ENCODE measurements at places on chromosomes 6 and 20. TPM values are rescaled to one million over a fixed set of nuclear protein-coding genes. Genes with fewer than 3 reads are reported as not detected.

DNA sequence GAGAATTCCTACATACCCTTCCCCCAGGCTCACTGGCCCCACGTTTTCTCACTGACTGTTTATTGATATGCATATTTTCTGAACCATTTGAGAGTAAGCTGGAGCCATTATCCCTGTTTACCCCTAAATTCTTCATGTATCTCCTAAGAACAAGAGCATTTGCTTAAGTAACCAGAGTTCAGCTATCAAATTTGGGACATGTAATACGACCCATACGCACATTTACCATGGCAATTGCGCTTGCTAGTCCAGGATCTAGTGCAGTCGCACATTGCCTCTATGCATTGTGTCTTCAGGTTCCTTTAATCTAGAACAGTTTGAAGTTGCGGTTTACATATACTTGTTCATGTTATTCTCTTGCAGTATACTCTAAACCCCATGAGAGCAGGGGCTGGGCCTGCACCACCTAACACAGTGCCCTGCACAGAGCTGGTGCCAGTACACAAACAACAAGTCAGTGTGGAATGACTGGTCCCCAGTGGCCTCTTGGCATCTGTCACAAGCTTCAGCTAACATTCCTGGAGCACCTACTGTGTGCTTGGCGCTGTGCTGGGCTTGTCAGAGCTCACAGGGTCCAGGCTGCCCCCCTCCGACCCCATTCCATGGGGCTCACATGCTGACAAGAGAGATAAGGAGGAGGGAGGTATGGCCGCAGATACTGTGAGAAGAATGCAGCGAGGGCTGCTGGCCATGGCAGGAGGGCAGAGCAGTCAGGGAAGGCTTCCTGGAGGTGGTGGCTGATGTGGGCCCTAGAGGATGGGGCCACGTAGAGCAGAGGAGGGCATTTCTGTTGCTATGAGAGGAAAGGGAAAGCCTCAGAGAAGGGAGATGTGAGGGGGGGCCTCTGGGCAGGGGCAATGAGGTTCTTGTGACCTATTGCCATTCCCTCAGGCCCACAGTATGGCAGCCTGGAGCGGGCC lies 28.1 kb downstream of the SPDEF start:
- no peak for DNase-seq

DNA sequence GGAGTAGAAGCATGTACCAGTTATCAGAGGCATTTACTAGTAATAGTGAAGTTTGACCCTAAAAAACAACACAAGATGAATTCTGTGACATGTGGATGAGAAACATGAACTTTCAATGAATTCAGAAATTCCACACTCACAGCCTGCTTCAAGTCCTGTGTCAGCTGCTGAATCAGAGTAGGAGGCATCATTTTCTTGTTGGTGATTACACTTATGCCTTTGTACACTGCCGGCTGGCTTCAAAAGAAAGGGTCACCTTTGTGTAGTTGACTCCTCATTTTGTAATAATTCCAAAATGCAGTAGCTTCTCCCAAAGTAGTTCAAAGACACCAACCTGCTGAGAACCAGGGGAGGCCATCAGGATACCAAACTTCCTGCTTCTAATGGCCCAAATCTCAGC lies 165.5 kb downstream of the BACH2 start:
- no peak for DNase-seq

GRCh38 chr6:130781557-130781956 lies 45.6 kb upstream of the SMLR1 start:
- DNase-seq, result no peak

DNA sequence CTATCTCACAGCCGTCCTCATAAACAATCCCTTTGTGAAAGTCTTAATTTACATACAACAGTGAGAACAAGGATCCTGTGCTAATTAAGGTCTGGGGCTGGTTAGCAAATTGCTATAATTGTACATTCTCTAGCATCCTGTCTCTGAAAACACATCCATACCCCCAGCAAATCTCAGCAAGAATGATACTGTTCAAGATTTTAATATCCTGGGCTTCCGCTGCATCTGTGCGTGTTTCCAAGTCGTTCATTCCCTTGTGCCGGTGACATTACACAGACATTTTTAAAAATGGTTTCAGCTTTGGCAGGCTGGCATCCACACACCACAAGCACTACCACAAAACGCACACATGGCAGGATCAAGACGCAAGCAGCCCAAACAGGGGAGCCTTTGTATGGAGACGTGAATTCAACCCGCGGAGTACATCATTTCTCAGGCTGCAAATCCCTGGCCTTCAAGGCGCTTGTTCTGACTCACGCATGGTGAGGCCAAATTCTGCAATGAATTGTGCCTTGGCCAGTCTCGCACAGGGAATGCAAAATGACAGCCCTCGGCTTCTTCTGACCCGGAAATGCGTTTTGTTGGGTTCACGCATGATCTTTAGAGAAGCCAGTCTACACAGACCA lies 20.3 kb downstream of the ZMYND8 start:
- no peak for DNase-seq

- no peak for DNase-seq
These were observed 42.3 kb downstream of the UNC5CL start for GRCh38 chr6:40996591-40997233.

DNA sequence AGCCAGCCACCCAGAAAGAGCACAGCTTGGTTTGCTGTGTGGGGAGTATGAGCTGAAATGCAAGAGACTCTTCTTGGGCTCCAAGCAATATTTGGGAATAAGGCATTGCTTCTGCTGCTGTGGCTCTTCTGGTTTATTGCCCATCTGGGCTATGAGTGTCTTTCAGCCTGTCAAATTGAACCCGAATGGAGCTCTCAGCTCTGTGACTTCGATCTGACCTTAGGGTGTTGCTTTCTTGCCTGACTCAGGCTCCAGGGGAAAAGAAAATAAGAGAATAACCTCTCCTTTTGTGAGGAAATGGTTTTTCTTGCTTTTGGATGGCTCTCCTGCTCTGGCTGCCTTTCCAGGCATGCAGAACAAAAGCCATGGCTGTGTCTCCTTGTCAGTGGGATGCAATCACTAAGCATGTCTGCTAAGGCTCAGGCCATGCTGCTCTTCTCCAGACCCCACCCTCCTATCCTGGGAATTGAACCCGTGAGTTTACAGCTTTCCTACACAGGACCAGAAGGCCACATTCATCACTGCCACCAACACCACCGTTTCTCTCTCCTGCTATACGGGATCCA lies 169.4 kb upstream of the JAG1 start:
- DNase-seq, result no peak

- DNase-seq, result no peak
These were observed 29.7 kb downstream of the MYB start for GRCh38 chr6:135210632-135211305.

GRCh38 chr6:118782651-118783050 lies 111.3 kb upstream of the ASF1A start:
- no peak for DNase-seq

DNA sequence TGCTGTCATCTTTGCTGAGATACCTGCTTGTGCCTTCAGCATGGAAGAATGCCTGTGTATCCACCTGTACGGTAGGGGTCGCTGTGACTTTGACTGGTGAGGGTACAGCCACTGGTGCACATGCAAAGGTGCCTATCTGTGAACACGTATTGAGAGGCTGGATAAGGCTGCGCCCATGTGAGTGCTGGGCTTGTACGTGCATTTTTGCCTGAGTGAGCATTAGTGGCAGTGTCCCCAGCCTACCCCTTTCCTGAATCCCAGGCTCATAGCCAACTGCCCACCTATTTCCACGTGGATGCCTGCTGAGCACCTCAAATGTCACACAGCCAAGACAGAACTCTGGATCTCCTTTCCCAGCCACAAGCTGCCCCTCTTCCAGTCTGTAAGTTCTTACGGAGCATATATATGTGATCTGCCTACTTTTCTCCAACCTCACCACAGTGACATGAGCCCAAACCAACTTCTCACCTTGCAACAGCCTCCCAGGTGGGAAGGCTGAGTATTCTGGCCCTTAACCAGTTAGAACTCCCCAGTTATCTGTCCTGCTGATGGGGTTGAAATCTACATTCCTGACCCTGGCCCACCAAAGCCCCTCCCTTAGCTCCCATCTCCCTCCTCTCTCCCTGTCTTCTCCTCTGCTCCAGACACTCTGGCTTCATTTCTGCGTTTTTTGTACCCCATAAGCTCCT lies 1.1 kb upstream of the SLC2A10 start:
- no peak for DNase-seq

GRCh38 chr6:93792746-93793145 lies 373.4 kb upstream of the EPHA7 start:
- DNase-seq, result no peak

GRCh38 chr6:1705630-1706029 lies 95.9 kb downstream of the FOXC1 start:
- DNase-seq, result no peak

DNA sequence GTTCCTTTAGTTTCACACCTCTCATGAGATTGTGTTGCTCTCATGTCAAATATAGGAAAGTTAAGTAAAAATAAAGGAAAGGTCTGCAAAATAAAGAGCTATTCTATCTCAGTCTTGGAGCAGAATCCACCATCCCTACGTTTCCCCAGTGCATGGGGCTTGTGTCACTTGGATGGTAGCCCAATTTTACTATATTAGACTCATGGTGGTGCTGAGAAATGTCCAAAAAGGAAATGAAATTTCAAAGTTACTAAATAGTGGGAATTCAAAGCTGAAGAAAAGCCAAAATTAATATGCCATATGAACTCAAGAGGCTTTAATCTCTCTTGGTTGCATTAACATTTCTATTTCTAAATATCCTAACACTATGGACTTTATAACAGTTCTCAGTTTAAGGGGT lies 1283.3 kb upstream of the GJE1 start:
- no peak for DNase-seq

DNA sequence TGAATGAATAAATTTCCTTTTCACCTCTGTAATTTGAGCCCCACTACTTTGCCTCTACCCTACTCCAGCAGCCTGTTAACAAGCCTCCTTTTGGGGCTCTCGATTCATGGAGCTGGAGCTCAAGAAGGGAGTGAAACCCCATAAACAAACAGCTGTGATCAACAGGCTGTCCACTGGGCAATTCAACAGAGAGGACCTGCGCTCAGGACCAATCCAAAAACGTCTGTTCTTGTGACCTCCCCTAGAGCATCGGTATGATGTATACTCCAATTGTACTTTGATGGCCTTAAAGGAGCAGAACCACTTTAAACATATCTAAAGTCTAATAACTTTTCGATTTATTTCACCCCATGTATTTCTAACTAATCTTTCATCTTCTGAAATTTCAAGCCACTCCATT lies 37.4 kb downstream of the HIVEP2 start:
- DNase-seq, result no peak

- no peak for DNase-seq
These were observed 105.8 kb downstream of the SULF2 start for GRCh38 chr20:47679462-47679861.

DNA sequence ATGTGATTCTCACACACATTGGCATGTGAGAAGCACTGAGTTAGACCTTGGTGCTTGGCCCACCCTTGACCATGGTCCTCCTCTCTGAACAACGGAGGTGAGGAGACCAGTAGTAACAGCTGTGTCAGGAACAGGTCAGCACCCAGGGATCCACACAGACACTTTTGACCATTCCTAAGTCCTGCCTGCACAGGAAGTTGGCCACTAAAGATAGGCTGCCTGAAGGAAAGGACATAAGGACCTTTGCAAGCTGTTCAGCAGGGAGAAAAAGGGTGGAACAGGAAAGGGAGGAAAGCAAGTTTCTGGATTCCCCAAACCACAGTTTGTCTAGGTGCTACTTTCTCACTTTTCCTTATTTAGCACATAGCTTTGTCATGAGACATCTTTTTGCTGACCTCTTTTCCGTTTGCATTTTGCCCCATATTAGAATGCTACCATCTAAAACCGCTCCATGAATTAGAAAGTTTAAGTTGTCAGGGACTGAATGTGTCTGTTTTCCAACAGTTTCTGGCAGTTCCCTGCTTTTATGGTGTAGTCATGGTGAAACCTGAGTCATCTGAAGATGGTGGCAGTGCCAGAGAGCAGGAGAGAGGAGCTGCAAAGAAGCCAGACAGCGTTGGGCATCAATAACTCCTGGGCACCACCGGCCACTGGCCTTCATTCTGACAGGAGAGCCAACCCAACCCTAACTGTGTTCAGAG lies 1.1 kb upstream of the CD109 start:
- no peak for DNase-seq

- peak; percentile 60 for DNase-seq
These were observed 56.2 kb upstream of the EDN1 start for GRCh38 chr6:12233693-12234571.

DNA sequence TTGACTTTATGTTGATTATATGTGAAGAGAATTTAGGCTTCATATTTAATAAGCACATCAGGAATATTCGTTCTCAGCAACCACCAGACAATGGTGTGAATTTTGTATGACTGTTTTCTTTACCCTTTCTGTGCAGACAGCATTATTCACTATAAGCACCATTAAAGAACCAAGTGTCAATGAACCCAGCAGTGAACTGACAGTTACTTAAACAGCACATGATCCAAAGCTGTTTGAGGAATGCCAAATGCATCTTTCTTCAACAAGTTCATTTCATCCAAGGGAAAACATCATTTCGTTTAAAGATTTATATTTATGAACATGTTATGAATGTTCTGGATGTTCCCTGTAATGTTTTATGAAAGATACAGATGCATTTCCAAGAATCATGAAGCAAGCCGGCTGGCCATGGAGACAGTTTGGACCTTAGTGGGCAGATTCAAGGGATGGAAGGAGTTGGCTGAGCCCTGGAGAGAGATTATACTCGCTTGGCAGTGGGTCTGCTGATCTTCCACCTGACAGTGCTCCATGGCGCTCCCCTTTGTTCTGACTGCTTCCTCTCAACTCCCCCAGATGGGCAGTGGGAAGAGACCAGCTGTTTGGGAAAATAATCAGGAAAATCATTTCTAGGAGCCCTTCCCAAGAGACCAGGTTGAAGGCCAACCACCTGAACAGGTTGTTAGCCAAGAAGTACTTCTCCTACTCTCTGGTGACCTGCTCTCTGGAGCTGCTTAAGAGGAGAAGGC lies 326.0 kb upstream of the RSPO3 start:
- DNase-seq, result no peak

GRCh38 chr6:42385339-42385738 lies 66.4 kb downstream of the TRERF1 start:
- no peak for DNase-seq

- DNase-seq, result no peak
These were observed 5.7 kb downstream of the RSPO3 start for GRCh38 chr6:127124172-127124571.

DNA sequence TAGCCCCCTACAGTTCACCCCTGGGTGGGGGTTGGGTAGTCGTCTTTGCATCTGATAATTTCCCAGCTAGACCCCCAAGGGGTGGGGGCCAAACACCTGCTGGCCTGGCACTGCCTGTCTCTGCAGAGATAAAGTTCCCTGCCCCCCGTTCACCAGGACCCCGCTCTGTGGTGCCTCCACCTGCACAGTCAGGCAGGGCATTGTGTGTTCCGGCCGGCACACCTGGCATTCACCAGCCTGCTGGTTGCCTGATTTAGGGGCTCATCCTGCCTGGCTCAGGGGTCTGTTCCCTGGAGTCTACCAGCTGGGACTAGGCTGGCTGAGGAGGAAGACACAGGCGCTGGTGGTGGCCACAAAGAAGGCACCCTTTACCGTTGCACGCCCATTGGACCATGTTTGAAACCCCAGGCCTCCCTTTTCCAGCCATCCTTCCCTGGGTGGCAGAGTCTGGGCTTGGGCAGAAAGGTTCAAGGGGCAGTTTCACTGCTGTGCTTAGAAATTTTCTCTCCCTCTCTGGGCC lies 30.8 kb upstream of the SCRT2 start:
- no peak for DNase-seq

GRCh38 chr6:14709900-14710299 lies 536.0 kb upstream of the JARID2 start:
- DNase-seq, result no peak

Gene ELOVL5
- polyA plus RNA-seq, result 68.3 TPM

Gene HTR1E
- not detected for polyA plus RNA-seq

Gene KCNK16
- polyA plus RNA-seq, result not detected

Gene REM1
- polyA plus RNA-seq, result not detected

Gene AFG1L
- polyA plus RNA-seq, result 1.9 TPM

Gene PARD6B
- 0.71 TPM for polyA plus RNA-seq

Gene DCBLD1
- 14.9 TPM for polyA plus RNA-seq

Gene LHFPL5
- polyA plus RNA-seq, result not detected

Gene VWA7
- polyA plus RNA-seq, result 0.32 TPM

Measured in AG04450 (cell line).